ENCODE measurements at places on chromosomes 11 and 22.

- DNase-seq = no peak
Observed at GRCh38 chr22:44682556-44683168, 19.3 kb upstream of the PRR5 start.

- peak; percentile 79 for DNase-seq
Observed at GRCh38 chr22:40176921-40177737, 596 bp upstream of the TNRC6B start.

DNA sequence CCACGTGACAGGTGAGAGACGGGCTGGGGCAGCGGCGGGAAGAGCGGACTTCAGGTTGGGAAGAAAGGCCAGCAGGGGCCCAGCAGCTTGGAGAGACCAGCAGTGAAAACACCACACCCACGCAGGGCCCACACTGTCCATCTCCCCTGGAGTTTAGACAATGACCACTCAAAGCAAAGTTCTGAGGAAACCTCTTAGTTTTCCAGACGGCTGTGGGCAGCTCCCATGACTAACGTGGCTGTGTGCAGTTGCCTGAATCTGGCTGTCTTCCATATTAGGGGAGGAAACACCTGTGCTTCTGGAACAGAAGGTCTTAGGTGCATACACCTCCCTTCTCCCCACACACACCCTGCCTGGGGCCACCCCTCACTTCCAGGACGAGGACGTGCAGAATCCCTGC is 70.6 kb upstream of the TTLL12 start:
- peak; percentile 50 for DNase-seq

DNA sequence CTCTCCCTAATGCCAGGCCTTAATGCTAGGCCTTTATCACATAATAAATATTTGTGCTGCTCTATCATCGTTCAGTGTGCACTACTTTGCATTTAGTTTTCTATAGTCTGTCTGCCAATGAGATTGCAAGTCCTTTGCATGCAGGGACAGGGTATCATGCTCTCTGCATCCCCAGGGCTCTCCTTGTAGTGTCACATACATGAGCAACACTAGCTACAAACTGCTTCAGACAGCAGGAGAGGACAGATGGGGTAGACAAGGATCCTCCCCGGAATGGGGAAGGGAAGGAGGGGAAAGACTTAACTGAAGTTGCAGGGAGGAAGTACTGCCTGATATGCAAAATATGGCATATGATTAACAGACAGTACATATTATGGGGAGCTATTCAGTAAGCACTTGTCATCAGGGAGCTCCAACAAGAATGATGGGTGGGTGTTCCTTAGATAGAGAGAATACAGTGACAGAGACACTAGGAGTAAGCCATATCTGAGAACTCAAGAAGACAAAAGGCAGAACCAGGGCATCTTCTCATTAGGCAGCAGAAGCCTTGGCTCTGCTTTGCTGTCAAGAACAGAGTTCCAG is 42.8 kb downstream of the ZNF202 start:
- DNase-seq = no peak

GRCh38 chr11:115379528-115379927 is 124.7 kb downstream of the CADM1 start:
- no peak for DNase-seq

- DNase-seq = no peak
Observed at GRCh38 chr11:132200353-132200936, 830.0 kb downstream of the NTM start.

GRCh38 chr11:129700701-129701100 is 114.9 kb upstream of the TMEM45B start:
- DNase-seq = no peak

GRCh38 chr11:102430158-102430836 is 22.3 kb downstream of the TMEM123 start:
- no peak for DNase-seq

- no peak for DNase-seq
Observed at GRCh38 chr11:70282012-70282411, 11.5 kb downstream of the PPFIA1 start.

DNA sequence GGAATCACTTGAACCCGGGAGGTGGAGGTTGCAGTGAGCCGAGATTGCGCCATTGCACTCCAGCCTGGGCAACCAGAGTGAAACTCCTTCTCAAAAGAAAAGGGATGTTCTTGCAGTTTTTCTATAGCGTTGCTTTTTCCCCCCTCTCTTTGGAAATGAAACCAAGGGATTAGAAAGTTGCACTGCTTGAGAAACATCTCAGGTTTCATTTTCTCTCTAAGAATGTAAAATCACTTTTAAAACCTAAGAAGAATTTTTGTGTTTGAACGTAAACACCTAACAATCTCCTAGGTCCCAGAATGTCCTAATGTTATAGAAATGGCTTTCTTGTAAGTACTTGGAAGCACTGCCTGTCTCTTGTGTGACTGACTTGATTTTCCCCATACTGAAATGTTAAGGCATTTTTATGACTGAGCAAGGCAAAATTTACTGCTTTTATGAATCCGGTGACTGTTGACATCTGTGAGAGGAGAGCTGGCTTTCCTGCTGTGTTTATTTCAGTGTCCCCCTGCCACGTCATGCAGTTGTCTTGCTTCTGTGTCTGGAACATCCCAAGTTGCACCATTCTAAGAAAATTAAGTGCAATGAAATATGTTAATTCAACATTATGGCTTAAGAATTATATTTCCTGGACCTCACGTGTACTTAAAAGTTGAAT is 37.7 kb downstream of the NF2 start:
- no peak for DNase-seq

- DNase-seq = no peak
Observed at GRCh38 chr11:112266410-112266778, 5.7 kb upstream of the PLET1 start.

DNA sequence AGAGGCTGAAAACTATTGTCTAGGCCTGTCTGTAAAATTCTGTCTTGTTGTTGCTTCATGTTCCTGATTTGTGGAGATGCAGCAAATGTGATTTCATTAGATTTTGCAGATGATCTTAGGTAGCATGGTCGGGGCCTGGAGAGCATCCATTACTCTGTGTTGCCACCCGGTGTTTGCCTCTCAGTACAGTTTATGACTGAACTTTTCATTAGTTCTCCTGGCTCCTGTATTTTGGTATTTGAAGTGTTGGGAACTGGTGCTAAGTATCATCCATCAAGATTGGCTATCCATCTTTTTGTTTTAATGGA is 7.7 kb downstream of the YWHAH start:
- peak; percentile 42 for DNase-seq

DNA sequence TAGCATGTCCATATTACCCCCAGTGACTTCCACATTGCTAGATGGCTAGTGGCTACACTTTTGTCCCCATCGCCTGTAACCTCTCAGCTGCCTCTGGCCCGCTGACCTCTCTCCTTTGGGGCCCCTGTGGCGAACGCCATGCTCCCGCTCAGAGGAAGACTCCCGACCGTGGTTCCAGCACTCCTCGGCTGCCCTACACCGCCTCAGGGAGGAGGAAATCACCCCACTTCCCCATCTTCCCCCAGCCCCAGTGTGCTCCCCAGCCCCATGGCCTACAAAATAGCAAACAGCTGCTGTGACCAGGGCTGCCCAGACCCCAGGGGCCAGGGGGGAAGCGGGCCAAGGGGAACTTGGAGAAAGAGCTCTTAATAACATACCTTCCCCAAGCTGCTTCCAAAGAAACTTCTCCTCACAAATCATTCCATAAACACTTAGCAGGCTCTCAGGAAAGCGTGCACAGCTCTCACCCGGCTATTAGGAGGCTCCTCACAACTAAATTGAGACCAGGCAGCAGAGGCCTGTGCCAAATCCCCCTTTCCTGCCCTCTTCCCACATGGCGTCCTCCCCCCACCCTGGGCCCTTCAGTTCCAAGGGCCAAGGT is 63.5 kb upstream of the WNT11 start:
- no peak for DNase-seq

DNA sequence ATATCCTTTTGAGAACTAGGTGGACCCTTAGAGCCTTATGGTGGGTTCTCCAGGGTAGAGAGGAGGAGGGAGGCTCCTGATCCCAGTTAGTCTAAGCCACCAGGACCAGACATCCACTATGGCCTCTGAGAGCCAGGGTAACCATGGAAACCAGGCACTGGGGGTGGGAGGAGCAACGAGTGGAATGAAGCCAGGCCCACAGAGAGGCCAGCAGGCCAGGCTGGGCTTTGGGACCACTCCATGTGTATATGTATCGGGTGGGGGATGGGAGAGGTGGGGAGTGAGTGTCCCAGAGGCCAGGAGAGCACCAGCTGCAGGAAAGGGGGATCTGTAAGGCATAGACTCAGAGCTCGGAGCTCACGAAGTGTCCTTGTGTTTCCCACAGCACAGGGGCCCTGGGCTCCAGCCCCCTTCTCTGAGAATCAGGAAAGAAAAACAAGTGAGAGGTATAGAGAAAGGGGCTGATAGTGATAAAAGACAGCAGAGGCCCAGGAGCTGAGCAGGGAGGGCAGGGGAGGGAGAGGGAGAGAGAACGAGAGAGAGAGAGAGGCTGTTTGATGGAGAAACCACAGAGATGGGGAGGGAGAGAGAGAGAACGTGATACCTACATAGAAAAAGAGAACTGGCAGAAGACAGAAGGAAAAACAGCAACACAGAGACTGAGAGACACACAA is 15.5 kb upstream of the TSPAN18 start:
- no peak for DNase-seq

DNA sequence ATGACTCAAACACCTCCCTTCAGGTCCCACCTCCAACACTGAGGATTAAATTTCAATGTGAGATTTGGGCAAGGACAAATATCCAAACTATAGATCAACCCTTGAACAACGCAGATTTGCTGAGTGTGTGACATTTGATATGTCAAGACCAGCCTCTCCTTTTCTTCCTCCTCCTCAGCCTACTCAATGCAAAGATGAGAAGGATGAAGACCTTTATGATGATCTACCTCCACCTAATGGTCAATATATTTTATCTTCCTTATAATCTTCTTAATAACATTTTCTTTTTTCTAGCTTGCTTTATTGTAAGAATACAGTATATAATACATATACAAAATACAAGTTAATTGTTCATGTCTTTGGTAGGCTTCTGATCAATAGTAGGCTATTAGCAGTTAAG is 67.5 kb upstream of the MPPED2 start:
- peak; percentile 23 for DNase-seq

DNA sequence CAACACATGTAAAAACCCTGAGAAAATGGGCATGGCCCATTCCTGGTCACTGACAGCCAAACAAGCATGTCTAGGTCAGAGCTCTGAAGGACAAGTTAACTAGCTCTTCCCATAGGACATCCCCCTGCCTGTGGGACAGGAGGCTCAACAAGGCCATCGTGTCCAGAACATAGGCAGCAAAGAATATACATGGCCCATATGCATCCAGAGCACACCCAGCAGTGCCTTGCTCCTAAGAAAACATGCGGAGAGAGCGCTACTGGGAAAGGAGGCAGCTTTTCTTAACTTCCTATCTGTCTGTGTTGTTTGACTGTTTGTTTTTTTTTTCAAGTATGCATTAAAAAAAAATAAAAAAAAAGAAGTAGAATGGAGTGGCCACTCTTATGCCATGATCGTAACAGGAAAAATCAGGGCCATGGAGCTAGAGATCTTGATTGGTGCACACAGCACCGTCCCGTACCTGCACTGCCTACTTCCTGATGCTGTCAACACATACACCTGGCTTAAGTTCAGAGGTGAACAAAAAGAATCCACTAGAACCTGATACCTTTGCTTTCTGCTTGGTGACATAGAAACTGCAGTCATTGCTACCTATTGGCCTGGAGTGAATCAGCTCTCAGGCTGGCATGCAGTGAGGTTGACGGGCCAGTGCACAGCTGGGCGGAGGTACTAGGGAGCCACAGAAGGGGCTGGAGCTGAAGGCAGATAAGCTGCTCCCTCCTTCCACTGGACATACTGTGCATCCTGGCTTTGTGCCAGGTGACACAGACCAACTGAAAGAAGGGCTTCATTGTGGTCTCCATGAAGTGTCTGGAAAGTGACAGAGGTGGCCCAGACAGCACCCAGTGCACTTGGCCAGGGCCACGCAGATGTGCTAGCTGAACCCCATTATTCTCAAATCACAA is 11.9 kb downstream of the UFD1 start:
- DNase-seq = no peak

GRCh38 chr11:82683029-82683428 is 50.6 kb downstream of the FAM181B start:
- no peak for DNase-seq

DNA sequence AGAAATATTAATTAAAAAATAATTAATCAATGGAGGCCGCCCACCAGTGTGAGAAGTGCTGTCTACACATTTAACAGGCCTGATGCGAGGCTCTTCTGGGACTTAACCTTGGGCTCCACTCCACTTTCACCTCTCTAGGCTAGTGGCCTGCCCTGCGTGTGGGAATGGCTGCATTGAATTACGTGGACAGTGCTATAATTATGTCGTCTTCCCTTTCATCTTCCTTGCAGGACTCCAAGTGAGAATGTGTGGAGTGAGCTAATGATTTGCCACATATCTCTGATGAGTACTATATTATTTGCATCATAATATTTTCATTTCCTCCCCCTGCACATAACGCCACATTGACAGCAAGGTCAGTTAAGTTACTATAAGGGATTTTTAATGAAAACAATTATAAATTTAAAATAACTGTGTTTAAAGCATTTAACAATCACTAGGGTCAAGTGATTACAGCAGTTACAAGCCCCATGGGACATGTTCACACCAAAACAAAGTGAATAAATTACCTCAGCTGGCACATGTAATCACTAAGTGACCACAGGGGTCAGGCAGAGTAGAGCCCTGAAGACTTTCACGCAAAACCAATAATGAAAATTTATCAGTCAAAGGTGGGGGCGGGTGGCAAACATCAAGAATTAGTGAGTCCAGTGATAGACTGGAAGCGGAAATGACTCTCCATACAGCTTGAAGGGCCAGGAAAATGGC is 63.5 kb downstream of the MPPED2 start:
- DNase-seq = no peak

DNA sequence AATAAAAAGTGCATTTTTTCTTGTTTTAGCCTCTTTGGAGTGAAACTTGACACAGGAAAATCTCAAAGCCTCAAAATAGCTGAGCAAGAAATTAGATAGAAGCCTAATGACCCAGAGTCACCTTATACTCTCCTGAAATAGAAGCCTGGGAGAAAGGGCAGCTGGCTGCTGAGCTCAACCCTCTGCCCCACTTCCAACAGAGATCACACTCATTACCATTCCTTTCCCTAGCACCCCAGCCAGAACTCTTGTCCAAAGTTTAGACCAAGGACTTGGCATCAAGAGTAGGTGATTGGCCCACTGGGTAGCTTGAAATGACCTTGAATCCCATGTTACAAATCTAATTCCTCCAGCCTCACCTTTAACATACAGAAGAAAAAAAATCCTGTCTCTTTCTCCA is 62.7 kb upstream of the AMOTL1 start:
- DNase-seq = no peak

DNA sequence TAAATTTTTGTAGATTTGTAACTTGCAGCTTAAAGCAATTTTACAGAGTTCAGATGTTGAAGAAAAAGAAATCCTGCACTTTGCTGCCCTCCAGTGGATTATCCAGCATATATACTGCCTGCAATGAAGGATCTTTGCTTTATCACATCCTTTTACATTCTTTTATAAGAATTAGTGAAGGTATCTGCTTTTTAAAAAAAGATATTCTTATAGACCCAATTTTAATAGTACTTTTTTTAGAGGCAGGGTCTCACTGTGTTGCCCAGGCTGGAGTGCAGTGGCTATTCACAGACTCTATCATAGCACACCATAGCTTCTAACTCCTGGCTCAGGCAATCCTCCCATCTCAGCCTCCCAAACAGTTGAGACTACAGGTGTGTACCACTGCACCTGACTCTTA is 60.7 kb downstream of the TTC17 start:
- DNase-seq = peak; percentile 79
